ENCODE measurements at places on chromosomes 1 and 21.
A peak's percentile ranks its signal among the peaks of the same experiment; 100 is the strongest.

DNA sequence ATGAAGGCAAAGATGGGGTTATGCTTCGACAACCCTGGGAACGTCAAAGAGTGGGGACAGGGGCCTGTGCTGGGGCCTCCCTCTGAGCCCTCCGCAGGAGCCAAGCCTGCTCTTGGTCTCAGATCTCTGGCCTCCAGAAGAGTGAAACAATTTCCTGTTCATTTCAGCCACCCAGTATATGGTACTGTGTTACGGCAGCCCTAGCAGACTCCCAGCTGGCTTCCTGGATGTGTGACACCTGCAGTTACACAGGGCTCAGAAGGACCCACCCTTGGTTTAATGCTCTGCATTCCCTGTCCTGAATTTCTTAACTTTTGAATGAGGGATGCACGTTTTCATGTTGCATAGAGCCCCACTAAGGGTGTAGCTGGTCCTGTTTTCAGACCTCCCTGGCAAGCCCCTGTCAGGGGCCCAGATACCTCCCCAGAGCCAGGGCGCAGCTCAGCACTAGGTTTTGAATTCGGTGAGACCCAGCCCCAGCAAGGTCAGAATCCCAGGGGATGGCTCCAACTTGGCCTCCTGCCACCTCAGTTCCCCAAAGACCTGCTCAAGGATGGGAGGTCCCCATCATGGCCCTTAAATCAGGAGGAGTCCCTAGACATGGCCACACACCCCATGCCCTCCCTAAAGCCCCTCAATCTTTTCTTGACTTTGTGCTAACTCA, 79.0 kb upstream of the IFFO2 start:
- no peak for DNase-seq

DNA sequence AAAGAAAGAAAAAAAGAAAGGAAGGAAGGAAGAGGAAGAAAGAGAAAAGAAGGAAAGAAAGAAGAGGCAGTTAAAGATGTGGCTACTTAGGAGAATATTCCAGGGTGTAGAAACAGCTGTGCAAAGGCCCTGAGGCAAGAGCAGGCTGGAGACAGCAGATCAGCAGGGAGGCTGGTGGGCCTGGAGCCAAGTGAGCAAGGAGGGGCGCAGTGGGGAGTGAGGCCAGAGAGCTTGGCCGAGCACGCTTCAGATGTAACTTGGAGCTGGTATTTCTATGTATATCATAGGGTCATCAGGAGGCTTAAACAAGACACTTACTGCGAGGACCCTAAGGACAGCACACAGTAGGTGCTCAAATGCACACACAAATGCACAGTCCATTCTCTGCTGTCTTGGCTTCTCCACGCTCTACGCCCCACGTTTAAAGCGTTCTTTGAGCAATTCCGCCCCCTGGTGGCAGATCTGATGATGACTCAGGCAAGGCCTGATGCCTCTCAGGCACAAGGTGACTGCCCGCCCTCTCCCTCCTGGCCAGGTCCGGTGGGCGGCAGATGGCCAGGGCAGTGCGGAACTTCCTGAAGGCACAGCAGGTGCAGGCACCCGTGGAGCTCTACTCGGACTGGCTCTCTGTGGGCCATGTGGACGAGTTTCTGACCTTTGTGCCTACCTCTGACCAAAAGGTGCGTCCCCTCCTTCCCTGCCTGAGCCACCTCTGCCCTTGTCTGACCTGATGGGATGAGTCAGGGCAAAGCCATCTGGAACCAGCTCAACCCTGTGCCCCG, 11.9 kb upstream of the PADI3 start:
- DNase-seq = peak; percentile 92

- DNase-seq = no peak
Observed at GRCh38 chr1:209063767-209064659, 519.5 kb upstream of the CAMK1G start.

DNA sequence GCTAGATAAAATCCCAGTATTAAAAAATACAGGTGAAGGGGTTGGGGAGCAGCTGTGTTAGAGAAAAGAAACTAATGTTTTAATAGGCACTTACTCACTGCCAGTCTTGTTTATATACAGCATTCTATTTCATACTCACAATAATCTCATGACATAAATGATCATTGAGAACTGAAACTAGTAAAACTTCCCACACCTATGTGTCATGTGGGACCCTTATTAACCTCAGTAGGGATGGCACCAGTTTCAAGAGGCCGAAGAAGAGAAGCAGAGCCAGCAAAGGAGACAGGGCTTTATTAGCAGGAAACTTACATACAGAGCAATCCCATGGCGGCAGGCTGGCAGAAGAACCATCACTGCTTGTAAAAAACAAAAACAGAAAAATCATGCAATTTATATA, 48.8 kb upstream of the KCNH1 start:
- no peak for DNase-seq

- peak; percentile 66 for DNase-seq
Observed at GRCh38 chr1:222095606-222096475, 354.0 kb upstream of the DUSP10 start.

- DNase-seq = no peak
Observed at GRCh38 chr1:200665861-200666260, 3.8 kb downstream of the DDX59 start.
